ENCODE measurements at places on chromosomes 6 and 20.

GRCh38 chr6:131197716-131198115 lies 62.4 kb downstream of the AKAP7 start:
- no peak for DNase-seq

DNA sequence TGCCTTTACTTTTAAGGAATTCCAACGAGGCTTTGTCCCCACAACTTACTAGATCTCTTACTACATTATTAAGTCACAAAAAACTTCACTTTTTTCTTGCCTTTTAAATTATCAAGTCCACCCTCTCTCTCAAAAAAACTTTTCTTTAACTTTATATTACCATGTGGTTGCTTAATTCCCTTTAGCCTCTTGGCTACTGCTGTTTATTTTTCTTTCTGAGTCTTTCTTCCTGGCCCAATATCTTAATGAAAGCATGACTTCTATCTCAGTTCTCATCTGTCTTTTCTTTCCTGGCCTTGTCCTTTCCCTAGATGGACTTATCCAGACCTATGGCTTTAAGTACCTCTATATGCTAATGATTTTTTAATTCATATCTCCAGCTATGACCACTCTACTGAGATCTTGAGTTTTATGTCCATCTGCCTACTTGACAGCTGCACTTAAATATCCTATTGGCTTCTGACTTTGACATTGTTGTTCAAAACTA lies 710.5 kb downstream of the RFPL4B start:
- DNase-seq: no peak

GRCh38 chr20:2920473-2920872 lies 47.2 kb downstream of the PTPRA start:
- no peak for DNase-seq

GRCh38 chr6:112851146-112851545 lies 504.0 kb downstream of the RFPL4B start:
- DNase-seq: no peak

DNA sequence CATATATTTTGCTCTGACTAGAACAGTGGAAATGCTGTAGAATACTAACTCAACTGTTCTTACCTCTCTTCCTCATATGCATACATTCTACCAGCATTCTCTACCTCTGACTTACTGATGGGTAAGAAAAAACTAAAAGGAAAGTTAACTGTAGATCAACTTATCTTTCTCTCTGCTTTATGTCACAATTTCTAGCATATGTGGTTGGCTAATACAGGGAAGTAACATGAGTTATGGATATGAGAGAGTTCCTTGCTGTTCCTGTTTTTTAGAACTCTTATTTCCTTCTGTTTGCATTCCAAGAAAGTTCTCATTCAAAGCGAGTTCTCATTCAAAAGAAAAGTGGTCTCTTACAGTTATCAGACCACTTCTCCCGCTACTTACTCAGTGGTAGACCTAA lies 226.8 kb upstream of the SGK1 start:
- no peak for DNase-seq

GRCh38 chr6:116059713-116060571 lies 749 bp downstream of the FRK start:
- DNase-seq: no peak

GRCh38 chr20:64162239-64162910 lies 1.9 kb upstream of the MYT1 start:
- no peak for DNase-seq

DNA sequence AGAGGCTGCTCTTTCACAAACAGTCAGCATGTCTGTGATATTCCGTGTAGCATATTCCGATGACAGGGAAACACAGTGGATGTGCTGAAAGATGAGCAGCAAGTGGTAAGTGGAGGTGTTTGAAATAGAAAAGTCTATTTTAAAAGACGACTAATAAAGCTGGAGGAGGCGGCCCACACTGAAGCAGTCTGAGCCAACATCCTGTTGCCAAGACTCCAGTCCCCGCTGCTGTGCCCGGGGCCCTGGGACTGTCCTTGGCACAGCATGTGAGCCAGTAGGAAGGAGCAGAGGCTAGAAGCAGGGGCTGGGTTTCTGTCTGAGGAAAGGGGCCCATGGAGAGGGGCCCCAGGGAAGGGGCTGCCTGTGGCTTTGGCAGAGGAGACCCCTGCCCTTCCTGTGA lies 351.5 kb upstream of the CHD6 start:
- DNase-seq: no peak

GRCh38 chr20:44186674-44187053 lies 324 bp downstream of the JPH2 start:
- DNase-seq: no peak

GRCh38 chr6:78483553-78484197 lies 383.7 kb upstream of the IRAK1BP1 start:
- DNase-seq: no peak

DNA sequence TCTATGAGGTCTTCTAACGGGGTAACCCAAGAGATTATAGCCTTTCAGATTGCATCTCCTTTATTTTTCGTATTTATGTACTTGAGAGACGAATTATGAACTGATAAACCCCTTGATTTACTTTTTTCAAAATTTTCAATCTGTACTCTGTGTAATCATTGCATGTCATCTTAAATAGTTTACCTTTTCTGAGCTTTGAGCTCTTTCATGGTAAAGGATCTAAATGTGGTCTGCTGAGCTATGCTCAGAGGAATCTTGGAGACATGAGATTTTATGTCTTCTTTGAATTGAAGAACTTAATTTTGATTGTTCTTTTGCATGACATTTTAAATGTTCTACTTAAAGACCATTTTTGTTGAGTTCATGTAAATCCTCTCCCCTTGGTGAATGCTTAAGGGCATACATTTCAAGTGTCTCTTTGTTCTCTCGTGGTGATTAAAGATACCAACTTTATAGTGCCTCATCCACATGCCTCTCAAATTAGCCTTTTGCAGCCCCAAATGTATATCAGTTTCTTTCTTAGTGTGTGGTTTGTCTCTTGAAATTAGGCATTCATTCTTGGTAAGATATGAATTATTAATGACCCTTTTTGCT lies 116.3 kb upstream of the SCGN start:
- DNase-seq: no peak

GRCh38 chr6:85600713-85601313 lies 7.2 kb upstream of the SNX14 start:
- DNase-seq: no peak

- DNase-seq: no peak
These were observed 44.1 kb downstream of the CTNNBL1 start for GRCh38 chr20:37737826-37738420.

GRCh38 chr20:37355252-37356180 lies 9.6 kb downstream of the SRC start:
- DNase-seq: no peak

- DNase-seq: no peak
These were observed 1.8 kb upstream of the SPEF1 start for GRCh38 chr20:3783068-3783489.

DNA sequence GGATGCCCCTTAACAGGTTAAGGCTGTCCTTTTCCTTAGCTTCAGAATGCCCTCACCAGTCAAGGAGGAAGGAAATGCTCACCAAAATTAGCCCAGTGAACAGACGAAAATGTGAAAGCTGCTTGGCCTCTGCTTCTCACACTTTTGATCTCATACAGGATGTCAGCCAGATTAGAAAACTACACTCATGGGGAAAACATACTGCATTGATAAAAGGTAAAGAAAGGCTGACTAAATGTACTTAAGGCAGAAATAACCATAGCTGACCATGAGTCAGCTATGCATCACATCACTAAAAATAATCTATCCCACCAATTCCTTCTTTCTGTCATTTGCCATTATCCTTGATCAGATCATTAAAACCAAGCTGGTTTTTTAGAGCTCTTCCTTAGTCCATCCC lies 198.4 kb upstream of the TENT5A start:
- no peak for DNase-seq

GRCh38 chr6:32655203-32655710 lies 11.2 kb downstream of the HLA-DQB1 start:
- no peak for DNase-seq

- no peak for DNase-seq
These were observed 58.1 kb downstream of the NUS1 start for GRCh38 chr6:117733341-117733740.

GRCh38 chr6:148459238-148459637 lies 116.6 kb downstream of the SASH1 start:
- DNase-seq: no peak

GRCh38 chr6:155291291-155291690 lies 23.0 kb downstream of the TFB1M start:
- no peak for DNase-seq

GRCh38 chr20:32872266-32872665 lies 13.5 kb downstream of the EFCAB8 start:
- DNase-seq: no peak

GRCh38 chr20:59318803-59319202 lies 18.4 kb downstream of the EDN3 start:
- no peak for DNase-seq

GRCh38 chr6:165766457-165766856 lies 103.4 kb upstream of the PDE10A start:
- no peak for DNase-seq

- DNase-seq: peak; percentile 72
These were observed 94.0 kb upstream of the HIVEP1 start for GRCh38 chr6:11917951-11918738.

- no peak for DNase-seq
These were observed 30.9 kb downstream of the SLC2A12 start for GRCh38 chr6:134021396-134022122.

- DNase-seq: no peak
These were observed 112.7 kb downstream of the RFPL4B start for GRCh38 chr6:112459758-112460304.

DNA sequence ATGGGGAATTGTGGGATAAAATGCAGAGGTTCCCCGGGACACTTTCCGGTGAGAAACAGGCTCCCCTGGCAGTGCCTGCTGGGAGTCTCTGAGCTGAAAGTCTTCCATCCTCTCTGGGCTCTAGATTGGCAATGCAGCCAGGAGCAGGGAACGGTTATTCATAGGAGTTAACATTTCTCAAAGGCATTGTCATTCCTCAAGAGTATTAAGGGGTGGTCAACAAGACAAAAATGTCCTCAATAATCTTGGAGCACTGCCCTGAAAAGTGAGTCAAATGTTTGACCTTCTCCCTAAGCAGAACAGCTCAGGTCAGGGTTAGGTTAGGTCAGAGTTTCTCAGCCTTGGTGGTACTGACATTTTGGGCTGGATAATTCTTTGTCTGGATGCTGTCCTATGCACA lies 13.2 kb downstream of the BPIFB1 start:
- DNase-seq: no peak

DNA sequence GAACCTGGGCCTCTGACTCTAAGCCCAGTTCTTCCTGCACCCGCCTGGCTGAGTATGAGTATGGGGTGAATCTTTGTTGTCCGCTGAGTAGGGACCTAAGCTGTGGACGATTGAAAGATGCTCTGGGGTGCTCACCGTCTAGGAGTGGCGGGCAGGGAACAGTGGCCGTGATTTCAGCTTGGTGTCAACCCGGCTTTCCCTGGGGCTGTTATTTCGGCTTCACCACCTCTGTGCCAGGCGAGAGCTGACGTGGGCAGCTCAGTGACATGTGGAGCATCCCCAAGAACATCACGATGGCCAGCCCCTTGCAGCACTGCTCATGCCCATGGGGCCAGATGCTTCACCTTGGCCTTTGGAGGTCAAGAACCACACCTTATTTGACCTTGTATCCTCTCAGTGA lies 102.6 kb downstream of the TOX2 start:
- no peak for DNase-seq

DNA sequence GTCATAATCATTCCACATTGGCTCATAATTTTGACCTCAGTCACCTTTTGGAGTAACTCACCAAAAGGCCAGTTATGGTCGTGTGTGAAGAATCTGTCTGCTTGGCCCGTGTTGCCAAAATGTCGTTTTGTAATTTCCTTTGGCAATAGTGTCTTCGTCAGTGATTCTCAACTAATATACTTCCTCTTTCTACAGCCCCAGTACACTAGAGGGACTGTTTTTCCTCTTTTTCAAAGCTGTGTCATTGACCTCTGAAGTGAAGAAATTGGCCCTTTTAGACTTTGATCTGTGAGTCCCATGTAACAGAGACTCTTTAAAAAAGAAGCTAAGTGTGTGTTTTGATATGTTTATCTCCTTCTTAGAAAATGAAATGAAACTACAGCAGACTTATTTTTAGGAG lies 5.2 kb downstream of the FOXO3 start:
- peak; percentile 85 for DNase-seq

All from GM04504 (cell line).